Forelimb muscle (tissue), 1 donor: ENCODE measurements at places on chromosomes 4 and X.

DNA sequence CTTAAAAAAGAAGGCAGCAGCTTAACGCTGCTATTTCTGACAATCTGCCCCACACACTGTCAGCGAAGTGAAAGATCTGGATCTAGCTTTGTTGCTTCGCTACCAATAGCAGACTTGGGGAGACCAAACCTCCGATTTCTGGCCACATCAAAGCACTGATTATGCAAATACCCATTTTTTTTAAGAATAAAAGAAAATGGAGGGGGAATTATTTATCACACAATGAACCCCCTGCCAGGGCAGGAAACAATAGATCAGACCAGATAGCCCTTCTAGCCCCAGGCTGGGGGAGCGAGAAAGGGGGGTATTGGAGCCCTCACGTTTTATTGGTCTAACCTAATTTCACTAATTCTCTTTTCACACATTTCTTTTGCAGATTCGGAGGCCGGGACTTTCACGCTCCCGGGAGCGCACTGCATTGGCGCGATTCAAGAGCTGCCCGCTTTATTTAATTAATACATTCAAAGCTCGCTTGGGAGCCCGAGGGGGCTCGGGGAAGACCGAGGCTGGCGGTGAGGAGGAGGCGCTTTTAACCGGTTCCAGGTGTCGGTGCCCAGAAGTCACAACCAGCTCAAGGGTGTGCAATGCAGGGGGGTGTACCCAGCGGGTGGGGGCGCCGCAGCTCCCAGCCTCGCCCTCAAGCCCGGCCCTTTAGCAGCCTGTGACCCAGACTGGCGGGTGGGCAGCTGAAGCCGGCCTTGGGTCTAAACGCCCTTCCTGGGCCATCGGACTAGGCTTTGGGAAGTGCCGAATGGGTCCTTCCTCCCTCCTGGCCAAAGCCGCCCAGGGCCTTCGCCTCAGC, 5.5 kb downstream of the NEUROG2 start:
- no peak for DNase-seq

DNA sequence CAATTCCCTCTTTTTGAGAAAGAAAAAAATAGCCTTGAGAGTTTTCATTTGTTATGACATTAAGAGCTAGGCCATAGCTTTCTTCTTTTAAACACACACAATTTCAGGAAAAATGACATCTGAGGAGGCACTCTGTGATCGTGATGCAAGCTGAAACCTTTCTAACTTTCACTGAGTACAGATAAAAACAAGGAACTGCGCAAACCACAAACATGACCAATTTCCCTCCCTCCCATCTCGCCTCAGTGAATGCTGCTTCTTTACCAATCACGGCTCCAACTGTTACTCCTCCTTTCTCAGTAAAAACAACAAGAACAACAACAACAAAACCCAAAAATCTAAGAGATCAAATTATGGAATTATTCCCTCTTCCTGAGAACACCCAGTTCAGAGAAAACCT, 626.8 kb downstream of the TLL1 start:
- no peak for DNase-seq

- DNase-seq: no peak
Observed at GRCh38 chrX:47068720-47069119, 9.5 kb upstream of the RGN start.

GRCh38 chr4:121373841-121374240, 7.0 kb downstream of the QRFPR start:
- no peak for DNase-seq

DNA sequence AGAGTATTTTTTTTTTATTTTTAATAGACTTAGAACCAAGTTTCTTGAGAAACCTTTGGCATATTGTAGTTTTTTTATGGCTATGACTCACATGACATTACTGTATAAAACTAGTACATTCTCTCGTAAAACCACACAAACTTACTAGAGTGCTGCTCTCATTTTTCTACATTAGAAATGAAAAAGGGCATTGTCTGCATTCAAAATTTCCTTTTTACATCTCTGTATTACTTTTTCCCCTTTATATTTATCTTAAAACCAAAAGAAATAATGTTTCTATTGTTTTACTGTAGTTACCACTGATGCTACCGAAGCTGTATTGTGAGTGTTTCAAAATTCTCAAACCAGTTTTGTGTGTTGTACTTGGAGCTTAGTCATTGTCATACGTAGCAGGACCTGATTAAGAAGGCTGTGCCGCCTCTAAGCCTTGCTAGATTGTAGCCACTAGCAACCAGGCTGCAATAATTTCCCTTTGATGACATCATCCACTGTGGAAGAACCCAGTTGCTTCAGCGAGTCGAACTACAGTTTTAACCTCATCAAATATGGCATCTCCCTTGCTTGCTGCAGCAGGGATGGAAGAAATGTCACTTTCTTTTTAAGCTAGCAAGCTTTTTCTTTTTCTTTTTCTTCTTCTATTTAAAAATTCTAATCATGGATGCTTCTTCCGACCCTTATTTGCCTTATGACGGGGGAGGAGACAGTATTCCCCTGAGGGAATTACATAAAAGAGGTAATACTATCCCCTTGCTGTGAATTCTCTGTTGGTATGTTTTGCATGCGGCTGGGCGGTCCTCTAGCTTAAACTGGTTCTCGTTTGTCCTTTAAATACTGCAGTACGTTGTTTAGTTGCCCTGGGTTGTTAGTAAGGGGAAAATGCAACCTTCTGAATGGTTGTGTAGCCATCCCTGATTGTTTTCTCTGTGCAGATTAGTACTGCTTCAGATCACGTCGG, 39.6 kb downstream of the CLCN3 start:
- DNase-seq: peak; percentile 84

DNA sequence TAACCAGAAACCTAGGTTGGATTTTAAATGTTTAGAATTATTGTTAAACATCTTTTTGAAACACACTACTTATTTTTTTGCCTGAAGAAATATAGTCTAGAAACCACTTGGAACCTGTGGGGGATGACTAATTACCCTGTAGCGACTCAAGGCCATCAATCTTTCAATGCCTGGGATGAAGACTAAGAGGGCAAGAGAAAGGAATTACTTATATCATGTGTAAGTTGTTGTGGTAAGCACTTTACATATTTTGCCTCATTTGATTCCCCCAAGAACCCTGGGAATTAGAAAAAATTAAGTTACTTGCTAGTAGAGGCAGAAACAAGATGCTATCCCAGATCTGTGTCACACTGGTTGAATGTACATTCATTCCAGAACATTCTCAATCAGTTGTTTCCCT, 170.9 kb upstream of the GRIA3 start:
- DNase-seq: no peak

GRCh38 chrX:35786271-35786670, 11.9 kb upstream of the MAGEB16 start:
- no peak for DNase-seq

- DNase-seq: no peak
Observed at GRCh38 chr4:135166661-135167060, 965.1 kb upstream of the PABPC4L start.

- no peak for DNase-seq
Observed at GRCh38 chrX:110216027-110216426, 101.9 kb downstream of the AMMECR1 start.

DNA sequence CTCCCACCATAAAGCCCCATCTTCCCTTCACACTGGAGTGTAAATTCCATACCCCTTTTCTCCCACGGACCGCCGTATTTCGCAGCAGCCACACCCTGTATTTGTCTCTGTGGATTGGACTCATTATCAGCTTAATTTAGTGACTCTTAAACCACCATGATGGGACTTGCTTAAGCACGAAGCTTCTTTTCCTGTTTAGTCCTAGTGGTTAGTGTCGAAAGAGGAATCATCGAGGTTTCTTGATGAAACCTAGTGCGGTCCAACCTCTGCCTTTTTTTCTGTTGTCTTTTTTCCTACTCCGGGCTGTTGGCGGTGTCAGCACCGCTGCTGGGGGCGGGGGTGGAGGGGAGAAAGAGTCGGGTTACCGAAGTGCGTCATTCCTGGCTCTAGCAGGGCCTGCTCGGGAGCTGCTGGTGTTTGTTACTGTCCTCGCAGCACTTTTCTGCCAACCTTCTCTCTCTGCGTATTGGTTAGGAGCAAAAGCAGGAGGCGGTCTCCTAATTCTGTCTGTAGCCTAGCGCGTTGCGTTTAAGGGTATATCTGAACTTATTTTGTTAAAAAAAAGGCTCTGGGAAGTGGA, 1.4 kb downstream of the STAG2 start:
- DNase-seq: peak; percentile 97

DNA sequence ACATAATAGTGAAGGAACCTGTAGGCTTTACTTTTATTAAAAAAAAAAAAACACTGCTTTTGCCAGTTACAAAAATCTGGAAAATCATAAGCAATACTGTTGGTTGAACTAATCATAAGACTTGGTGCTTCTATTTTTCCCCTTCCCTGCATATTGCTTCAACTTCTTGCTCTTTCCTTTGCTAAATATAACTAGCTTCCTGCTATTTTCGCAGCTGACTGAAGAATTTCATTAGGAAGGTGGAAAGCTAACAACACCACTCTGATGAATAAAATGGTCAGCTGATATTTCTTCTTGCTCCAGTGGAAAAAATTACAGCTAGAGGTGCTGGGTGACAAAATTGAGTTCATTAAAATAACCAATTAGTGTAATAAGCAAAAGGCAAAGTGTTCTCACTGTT, 39.3 kb downstream of the MEPE start:
- DNase-seq: no peak

- DNase-seq: no peak
Observed at GRCh38 chr4:137651128-137651527, 118.8 kb upstream of the PCDH18 start.

- DNase-seq: no peak
Observed at GRCh38 chr4:83548151-83548905, 12.4 kb downstream of the GPAT3 start.

DNA sequence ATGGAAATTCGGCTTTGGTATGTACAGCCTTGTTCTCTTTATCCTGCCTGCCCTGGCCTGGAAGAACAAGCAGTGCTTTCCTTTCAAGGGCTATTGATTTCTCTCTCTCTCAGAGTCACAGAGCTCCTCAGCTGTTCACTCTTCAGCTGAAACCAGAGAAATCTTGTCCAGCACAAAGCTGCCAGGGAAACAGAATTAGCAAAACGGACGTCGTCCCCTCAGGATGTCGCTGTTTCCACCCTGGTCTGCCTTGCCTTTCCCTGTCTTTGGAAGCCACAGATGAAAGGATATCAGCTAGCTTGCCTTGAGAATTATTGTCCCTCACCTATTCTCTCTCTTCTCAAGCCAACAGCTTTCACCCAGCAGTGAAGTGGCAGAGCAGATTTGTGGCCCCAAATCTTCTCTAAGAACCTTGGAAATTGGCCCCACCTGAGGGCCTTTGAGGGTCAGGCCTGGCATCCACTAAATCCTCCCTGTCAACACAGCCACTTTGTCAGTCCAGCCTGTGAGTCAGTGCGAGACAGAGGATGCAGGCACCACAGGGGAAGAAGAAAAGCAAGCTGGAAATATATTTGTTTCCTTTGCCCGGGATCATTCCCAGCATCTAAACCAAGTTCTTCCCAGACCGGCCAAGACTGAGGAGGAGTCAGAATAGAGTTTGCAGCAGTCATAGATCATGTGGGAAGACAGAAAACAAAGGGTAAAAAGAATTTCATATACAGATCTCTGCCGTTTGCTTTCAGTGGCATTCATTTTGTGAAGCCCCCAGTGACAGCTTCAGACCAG, 63.8 kb upstream of the MTM1 start:
- DNase-seq: no peak

DNA sequence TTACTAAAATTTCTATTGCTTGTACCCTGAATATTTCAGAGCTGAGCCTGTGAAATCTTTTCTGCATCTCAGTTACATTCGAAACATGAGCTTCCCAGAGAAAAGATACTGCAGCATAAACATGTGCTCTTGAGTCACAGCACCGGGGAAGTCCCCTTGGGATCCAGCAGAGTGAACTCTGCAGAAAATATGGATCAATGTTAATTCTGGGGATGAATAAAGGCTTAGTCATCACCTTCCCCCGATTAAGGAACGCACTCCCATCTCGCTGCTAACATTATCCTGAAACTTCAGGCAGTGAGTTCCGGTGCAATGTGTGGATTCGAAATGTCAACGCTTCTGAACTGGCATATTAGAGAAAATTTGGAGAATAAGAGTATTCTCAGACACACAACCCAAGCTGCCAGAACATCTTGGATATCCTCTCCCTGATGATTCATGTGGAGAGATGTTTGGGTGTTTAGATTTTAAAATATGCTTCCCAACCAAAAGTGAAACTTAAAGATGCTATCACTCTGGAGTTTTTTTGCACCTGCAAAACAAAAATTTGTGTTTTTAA, 90.8 kb downstream of the IRF2 start:
- no peak for DNase-seq

GRCh38 chr4:75289914-75290582, 224.2 kb downstream of the RCHY1 start:
- DNase-seq: no peak
